ENCODE measurements at places on chromosomes 6 and 20.

DNA sequence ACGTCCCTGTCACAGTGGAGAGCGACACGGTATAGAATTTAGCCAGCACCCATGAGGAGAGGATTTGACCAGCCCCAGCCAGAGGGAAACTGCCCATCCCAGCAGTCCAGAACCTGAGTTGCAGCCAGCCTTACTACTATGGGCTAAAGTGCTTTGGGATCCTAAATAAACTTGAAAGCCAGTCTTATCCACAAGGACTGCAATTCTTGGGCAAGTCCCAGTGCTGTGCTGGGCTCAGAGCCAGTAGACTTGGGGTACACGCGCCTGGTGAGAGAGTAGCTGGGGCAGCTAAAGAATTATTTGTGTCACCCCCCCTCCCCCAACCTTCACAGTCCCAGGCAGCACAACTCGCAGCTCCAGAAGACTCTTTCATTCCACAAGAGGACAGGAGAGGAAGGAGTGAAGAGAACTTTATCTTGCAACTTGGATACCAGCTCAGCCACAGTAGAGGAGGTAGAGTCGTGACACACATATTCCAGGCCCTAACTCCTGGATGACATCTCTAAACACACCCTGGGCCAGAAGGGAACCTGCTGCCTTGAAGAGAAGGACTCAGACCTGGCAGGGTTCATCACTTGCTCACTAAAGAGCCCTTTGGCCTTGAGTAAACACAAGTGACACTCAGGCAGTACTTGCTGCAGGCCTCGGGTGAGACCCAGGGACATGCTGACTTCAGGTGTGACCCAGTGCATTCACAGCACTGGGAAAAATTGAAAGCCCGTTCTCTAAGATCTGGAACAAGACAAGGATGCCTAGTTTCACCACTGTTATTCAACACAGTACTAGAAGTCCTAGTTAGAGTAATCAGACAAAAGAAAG lies 100.3 kb downstream of the REV3L start:
- no peak for DNase-seq

- DNase-seq: no peak
Measured at GRCh38 chr20:11849976-11850670, 67.6 kb upstream of the BTBD3 start.

DNA sequence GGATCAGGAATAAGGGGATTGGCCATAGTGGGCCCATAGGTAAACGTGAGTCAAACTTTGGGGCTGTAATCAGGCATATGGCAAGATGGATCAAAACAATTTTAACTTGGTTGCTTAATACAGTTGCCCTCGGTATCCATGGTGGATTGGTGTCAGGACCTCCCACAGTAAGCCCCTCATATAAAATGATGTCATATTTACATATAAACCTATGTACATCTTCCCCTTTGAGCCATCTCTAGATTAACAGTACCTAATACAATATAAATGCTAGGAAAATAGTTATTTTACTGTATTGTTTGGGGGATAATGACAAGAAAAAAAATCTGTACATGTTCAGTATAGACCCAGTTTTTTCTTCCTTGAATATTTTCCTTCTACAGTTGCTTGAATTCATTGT lies 7.4 kb upstream of the ACAT2 start:
- no peak for DNase-seq

DNA sequence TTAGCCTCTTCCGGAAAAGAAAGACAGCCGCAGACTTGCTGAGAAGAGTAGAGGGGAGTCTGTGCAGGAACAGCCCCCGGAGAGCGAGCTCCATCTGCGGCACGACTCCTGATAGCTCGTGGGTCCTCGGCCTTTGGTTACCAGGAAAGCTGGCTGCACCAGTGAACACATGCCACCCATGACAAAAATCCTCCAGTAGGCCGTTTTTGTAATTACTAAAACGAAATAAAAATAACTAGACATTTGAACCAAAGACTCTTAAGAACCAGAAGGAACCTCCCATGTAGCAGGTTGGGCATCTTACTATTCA lies 42.2 kb downstream of the RAMACL start:
- DNase-seq: no peak

DNA sequence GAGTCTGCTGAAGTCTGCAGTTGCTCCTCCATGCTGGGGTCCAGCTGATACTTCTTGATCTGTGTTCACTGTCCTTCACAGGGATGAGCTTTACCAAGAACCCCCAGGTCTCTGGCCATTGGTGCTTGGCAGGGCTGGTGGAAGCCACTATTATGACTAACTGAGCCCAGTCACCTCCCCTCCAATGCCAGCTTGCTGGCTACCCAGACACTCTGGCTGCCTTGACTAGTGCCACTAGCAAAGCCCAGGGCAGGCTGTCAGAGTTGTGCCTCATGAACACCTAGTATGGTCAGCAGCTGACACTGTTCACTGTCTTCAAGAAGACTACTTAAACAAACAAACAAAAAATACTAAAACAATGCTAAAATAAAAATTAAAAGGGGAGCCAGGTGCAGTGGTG lies 8.8 kb downstream of the ASIP start:
- no peak for DNase-seq

- no peak for DNase-seq
Measured at GRCh38 chr20:6811262-6812035, 44.0 kb downstream of the BMP2 start.

GRCh38 chr6:39956936-39957335 lies 22.7 kb upstream of the MOCS1 start:
- no peak for DNase-seq

- DNase-seq: peak; percentile 45
Measured at GRCh38 chr6:7137335-7138045, 29.7 kb downstream of the RREB1 start.

- DNase-seq: no peak
Measured at GRCh38 chr6:108945681-108946159, 97.5 kb downstream of the ARMC2 start.

- DNase-seq: no peak
Measured at GRCh38 chr6:315921-316752, 23.9 kb downstream of the DUSP22 start.

GRCh38 chr6:4394786-4395185 lies 259.4 kb upstream of the ECI2 start:
- DNase-seq: no peak

GRCh38 chr6:155080881-155081845 lies 86.0 kb downstream of the TIAM2 start:
- no peak for DNase-seq

GRCh38 chr6:3209114-3210023 lies 18.1 kb downstream of the TUBB2B start:
- no peak for DNase-seq

GRCh38 chr20:653110-653589 lies at the start of gene SRXN1:
TSS of gene SRXN1 (minus strand) at chr20:653200. CDS start at chr20:653185, 15 bp downstream.
- DNase-seq: peak; percentile 57

GRCh38 chr6:40932366-40932765 lies 106.7 kb downstream of the UNC5CL start:
- DNase-seq: no peak

DNA sequence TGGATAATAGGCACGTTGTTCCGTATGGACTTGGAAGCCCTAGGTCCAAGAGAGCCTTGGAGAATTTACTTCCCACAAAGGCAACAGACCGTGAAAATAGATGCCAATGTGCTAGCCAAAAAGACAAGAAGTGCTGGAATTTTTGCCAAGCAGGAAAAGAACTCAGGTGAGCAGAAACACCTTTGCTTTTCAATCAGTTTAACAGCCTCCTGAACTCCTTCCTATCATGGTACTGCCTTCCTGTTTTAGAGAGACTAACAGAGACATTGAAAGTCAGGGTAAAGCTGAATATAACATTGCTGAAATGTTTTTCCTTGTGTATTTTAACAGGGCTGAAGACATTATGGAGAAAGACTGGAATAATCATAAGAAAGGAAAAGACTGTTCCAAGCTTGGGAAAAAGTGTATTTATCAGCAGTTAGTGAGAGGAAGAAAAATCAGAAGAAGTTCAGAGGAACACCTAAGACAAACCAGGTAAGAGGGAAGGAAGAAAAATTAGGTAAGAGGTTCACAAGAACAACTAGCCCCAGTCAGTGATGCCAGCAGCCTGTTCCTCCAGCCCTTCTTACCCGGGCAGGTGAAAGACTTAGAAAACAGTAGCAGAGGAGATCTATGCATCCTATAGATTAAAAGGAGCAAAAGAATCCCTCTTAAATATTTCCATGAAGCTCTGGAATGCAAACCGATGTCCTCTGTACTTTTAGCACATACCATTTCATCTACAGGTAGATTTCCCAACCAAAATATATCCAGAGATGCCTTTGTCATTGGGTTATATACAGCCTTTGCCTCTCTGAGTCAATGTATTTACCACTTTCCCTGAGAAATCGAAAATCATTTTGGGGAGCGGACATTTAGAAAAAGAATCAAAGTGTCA lies 4.0 kb downstream of the EDN1 start:
- no peak for DNase-seq

DNA sequence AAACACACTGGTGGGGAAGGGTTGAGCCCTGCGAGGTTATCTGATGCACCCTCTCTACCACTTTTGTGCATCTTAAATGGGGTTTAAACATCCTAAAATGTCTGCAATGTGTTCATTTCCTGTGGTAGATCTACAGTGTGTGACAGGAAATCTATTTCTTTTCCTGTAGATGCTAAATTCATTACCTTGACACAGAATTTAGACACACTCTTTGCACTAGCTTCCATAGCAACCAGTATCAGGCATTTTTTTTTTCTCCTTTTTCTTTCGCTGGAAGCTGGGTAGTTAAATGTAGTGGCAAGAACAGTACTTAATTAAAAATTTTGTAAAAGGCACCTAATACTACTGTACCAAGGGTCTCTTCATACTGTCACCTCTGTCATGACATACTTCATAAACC lies 141.1 kb downstream of the RFPL4B start:
- DNase-seq: no peak

DNA sequence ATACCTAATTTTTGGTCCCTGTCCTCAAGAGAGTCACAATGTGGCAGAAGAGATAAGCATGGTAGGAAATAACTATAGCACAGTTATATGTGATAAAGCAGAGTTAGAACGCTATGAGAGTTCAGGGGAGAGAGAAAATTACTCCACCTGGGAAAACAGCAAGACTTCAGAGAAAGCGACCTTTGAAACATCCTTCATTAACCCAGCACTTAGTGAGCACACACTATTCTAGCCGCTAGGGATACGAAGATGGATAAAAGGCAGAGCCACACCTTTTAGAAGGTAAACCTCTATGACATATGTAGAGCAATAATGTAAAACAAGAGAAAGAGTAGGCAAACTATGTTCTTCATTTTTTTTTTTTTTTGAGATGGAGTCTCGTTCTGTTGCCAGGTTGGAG lies 264.3 kb downstream of the PTPRK start:
- DNase-seq: no peak

GRCh38 chr6:159041181-159041580 lies 3.6 kb downstream of the TAGAP start:
- no peak for DNase-seq

DNA sequence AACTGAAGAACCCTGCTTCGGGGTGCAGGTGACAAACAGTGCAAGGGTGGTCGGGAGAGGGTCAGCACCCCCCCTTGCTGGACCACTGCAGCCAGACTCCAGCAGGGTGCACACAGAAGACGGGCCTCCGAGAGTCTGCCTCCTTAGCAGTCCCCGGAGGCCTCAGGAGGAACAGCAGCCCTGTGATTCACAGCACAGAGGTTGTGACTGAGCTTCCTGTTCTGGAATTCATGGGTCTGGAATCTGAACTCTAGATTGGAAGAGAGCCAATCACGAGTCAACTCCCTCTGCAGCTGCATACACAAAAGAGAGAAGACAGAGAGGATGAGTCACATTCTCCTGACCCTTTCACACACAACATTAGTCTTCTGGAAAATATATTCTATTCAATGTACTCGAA lies 249.0 kb upstream of the OPRM1 start:
- no peak for DNase-seq

- DNase-seq: no peak
Measured at GRCh38 chr6:63487103-63487813, 85.0 kb upstream of the LOC128125822 start.

- no peak for DNase-seq
Measured at GRCh38 chr6:167034056-167034455, 34.9 kb downstream of the CEP43 start.

DNA sequence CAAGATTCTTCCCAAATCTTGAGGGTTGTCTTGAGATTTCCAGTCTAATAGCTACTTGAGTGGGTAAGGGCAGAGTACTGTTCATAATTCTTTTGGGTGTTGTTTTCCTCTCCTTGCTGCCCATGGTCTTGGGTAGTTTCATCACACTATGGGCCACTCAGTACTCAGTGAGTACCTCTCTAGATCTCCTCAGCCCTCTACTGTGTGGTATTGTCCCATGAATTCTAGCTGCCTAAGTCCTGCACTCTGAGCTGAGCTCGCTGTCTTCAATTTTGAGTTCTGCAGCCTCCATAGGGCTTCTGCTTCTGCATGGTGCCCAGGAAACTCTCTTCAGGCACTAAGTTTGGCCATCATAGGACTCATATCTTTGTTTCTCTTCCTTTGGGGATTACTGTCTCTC lies 42.3 kb downstream of the ASXL1 start:
- no peak for DNase-seq

- no peak for DNase-seq
Measured at GRCh38 chr20:6339176-6339575, 216.3 kb upstream of the FERMT1 start.

DNA sequence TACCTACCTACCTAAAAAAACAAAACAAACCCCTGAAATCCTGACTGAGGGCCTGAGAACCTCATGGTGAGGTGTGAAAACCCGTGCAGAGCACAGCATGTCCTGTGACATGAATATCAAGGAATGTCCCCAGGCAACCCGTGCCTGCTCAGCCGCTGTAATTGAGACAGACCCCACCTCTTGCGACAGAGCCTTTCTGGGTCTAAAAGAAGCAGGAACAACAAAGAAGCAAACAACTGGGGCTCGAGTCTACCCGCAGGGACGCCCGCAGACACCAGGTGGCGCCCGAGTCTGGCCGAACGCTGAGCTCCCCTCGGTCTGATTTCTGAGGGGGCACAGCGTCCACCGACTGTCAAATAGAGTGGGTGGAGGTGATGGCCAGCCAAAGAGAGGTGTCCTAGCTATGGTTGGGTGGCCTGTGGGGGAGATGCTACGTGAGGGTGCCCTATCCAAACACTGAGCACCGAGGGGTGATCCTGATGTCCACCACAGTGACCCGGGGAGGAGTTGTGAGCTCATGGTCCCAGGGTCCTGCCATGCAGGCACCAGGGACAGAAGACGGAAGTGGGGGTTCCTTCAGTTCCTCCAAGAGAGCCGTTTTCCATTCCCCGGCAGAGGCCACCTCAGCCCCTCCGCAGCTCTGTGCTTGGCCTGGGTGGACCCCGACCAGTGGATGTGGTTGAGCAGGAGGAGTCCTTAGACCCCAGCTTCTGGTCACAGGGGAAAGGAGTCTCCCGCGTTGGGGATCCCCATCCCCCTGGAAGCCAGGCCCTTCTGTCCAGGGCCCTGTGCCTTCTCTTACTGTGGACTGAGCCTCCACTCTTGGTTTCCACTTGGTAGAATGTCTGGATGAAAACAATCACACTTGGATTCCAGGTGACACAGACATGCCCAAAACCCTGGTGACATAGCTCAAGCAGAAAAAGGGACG lies 268.2 kb downstream of the CDC5L start:
- DNase-seq: peak; percentile 14

GRCh38 chr20:46731770-46732169 lies 22.3 kb downstream of the SLC2A10 start:
- no peak for DNase-seq

DNA sequence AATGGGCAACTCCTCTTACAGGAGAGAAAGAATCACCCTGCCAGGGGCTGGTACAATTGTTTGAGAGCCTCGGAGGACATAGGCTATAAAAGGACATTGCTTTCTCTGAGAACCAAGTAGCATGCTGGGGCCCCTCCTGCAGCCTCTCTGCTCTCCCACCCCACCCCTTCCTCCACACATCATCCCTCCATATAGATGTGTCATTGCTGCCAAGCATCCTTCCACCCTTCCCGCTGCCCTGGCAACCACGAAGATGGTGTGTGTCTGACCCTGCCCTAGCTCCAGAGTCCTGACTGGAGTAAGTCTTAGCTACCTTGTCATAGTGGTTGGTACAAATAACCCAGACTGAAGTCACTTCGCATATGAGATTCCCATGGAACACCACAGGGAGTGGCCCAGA lies 129.7 kb downstream of the SNX5 start:
- DNase-seq: no peak

Data from T-helper 22 cell (primary cell).